Astrocyte of the cerebellum (primary cell): ENCODE measurements at places on chromosomes 2 and 18.

DNA sequence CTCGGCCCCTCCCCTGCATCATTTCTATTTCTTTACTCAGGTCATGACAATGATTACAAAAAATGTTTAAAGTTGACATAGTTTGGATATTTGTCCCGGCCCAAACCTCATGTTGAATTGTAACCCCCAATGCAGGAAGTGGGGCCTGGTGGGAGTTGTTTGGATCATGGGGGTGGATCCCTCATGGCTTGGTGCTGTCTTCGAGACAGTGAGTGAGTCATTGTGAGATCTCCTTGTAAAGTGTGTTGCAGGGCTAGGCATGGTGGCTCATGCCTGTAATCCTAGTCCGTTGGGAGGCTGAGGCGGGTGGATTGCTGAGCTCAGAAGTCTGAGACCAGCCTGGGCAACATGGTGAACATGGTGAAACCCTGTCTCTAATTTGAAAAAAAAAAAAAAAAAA is 9.2 kb upstream of the MAP4K4 start:
- no peak for DNase-seq

GRCh38 chr2:157181234-157181633 is 76.3 kb upstream of the GALNT5 start:
- DNase-seq = no peak

GRCh38 chr2:98900721-98901120 is 35.3 kb downstream of the CRACDL start:
- DNase-seq = no peak

DNA sequence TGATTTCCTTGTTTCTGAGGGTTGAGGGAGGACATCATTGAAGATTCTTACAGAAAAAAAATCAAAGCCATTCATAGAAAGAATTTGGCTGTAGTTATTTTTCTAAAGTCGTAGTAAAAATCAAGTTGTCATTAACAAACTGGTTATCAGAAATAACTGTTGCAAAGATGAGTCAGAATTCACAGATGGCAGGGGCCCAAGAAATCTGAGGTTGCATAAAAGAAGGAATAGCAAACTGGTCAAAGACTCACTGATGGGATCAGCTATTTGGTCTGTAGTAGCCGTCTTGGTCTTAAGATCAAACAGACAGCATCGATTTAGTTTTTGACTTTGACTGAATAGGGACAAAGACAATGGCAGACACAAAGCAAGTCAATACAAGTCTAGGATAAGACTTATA is 334.3 kb downstream of the FIGN start:
- DNase-seq = peak; percentile 62

GRCh38 chr2:88545118-88545517 is 82.1 kb downstream of the EIF2AK3 start:
- DNase-seq = no peak

DNA sequence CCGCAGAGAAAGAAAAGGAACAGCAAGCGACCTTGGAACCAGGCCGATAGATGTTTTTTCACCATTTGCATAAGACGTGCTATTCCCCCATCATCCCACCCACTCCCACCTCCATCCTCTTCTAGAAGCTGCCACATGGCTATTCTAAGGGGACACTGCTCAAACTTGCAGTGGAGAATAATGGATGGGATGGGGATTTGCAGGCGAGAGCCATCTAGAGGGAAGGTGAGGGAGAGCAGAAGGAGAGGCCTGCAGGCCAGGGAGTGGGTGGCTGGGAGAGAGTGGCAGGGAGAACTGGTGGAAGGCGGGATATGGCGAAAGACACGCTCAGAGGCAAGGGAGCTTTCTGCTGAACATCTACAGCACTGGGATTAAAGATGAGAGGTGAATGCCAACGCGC is 84.9 kb downstream of the MAPK4 start:
- no peak for DNase-seq

DNA sequence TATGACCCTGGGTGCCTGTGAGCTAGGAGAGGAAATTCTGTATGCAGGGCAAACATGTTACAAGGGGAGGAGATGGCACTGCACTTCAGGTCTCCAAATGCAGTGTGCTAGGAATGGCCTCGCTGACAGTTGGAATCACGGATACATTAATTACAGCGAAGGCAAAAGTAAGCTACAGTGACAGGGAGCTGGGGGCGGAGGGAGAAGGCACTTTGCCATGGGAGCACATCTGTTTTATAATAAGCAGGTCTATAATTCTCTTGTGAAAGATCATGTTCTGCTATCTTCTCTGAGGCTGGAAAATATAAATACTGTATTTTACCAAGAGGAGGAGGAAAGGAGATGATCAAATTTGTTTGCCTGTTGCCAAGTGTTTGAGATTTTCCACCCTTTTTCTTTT is 56.3 kb upstream of the FZD5 start:
- DNase-seq = no peak

- DNase-seq = no peak
Measured at GRCh38 chr2:88254437-88255091, 84.4 kb downstream of the THNSL2 start.

- no peak for DNase-seq
Measured at GRCh38 chr2:226608451-226608850, 191.2 kb downstream of the IRS1 start.
